Transverse colon (tissue), 4 donors: ENCODE measurements at places on chromosomes 1 and 21. TPM values are rescaled to one million over a fixed set of nuclear protein-coding genes. Genes with fewer than 3 reads are reported as not detected.

Gene NHLH1
- not detected for total RNA-seq

Gene PRUNE1
- 80.4 TPM for total RNA-seq

DNA sequence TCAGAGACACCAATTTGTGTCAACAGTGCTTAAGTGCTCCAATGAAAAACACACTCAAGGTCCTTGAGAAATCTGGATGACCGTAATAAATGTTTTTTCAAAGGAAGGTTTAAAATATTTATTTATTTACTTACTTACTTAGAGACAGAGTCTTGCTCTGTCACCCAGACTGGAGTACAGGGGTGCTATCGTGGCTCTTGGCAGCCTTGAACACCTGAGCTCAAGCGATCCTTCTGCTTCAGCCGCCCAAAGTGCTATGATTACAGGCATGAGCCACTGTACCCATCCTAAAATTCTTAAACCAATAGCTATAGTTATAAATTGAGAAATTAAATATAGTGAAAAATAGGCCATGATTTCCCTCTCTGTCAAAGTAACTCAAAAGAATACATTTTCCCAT, 17.3 kb upstream of the ERICH3 start:
- no peak for DNase-seq
- H3K36me3 ChIP-seq: no peaks in the 10 kb centered on the region
- H3K27ac ChIP-seq: no peak overlapping the region

DNA sequence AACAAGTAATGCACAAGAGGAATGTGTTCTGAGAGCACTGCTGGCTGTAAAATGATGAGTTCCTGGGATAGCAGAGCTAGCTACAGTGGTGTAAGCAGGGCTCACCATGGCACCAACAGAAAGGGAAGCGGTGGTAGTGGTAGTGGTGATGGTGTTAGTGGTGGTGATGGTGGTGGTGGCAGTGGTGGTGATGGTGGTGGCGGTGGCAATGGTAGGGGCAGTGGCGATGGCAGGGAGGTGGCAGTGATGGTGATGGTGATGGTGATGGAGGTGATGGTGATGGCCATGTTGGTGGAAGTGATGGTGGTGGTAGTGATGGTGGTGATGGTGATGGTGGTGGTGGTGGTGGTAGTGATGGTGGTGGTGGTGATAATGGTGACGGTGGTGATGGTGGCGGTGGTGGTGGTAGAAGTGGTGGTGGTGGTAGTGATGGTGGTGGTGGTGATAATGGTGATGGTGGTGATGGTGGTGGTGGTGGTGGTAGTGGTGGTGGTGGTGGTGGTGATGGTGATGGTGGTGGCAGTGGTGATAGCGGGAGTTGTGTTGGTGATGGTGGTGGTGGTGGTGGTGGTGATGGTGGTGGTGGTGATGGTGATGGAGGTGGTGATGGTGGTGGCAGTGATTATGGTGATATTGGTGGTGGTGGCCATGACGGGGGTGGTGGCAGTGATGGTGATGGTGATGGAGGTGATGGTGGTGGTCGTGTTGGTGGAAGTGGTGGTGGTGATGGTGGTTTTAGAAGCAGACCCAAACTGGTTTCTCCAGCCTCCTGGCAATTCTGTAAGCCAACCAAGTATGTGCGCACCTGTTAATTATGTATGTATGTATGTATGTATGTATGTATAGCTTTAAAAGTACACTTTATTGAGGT, 254.1 kb downstream of the TRABD2B start:
- H3K27me3 ChIP-seq: no peaks in the 10 kb centered on the region
- no peak for DNase-seq

GRCh38 chr1:212178851-212179250, 106.4 kb upstream of the PPP2R5A start:
- DNase-seq: no peak
- no peak overlapping the region for H3K27ac ChIP-seq
- H3K36me3 ChIP-seq: no peaks in the 10 kb centered on the region
- H3K27me3 ChIP-seq: no peaks in the 10 kb centered on the region
- no peak overlapping the region for H3K4me3 ChIP-seq

GRCh38 chr21:41631564-41632461, 123.9 kb upstream of the TMPRSS2 start:
- DNase-seq: peak; percentile 83
- peaks cover 10% of the 10 kb centered on the region for H3K27me3 ChIP-seq
- no peak overlapping the region for H3K27ac ChIP-seq
- no peak overlapping the region for H3K4me3 ChIP-seq
- H3K4me1 ChIP-seq: no peaks in the 10 kb centered on the region

DNA sequence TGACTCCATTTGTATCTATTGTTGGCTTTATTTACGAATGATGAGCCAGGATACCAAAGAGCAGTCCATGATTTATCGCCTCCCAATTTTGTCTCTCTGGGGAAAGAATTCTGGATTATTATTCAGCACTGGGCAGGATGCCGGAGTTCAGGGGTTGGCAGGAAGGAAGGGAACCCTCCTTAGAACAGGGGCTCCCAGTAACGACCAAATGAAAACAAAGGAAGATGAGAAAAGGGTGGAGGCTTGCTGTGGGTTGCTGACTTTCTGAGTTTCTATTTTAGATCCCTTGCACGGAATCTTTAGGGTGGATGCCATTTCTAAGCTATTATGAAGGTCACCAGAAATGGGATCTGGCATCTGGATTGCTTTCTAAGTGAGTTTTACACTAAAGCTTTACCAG, 231.2 kb upstream of the LYPLAL1 start:
- H3K27me3 ChIP-seq: no peaks in the 10 kb centered on the region
- no peak overlapping the region for H3K4me3 ChIP-seq
- no peaks in the 10 kb centered on the region for H3K4me1 ChIP-seq
- DNase-seq: no peak
